ENCODE measurements at places on chromosomes 2 and 18. TPM values are rescaled to one million over a fixed set of nuclear protein-coding genes. Genes with fewer than 3 reads are reported as not detected.

DNA sequence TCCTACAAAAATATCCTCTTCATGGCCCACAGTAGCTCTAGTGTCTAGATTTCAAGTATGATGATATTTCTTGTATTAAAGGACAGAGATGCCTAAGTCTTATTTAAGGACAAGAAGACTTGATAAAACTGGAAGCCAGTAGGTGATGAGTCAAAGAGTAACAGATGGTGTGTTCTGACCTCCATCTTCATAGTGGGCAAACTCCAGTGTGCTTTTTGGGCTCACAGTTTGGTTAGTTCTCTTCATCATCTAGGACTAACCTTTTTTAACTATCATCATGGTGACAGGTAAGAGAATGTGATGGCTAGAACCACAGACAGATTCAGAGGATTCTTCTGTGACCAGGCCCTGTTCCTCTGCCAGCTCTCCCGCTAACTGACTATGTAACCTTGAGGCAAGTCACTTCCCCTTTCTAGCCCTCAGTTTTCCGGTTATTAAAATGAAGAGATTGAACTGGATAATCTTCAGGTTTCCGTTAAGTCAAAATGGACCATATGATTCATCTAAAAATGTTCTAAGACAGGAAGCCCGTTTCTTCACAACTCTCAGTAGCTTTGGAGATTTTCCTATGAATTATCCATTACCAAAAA, 140.3 kb upstream of the RASGRP3 start:
- no peak for DNase-seq

DNA sequence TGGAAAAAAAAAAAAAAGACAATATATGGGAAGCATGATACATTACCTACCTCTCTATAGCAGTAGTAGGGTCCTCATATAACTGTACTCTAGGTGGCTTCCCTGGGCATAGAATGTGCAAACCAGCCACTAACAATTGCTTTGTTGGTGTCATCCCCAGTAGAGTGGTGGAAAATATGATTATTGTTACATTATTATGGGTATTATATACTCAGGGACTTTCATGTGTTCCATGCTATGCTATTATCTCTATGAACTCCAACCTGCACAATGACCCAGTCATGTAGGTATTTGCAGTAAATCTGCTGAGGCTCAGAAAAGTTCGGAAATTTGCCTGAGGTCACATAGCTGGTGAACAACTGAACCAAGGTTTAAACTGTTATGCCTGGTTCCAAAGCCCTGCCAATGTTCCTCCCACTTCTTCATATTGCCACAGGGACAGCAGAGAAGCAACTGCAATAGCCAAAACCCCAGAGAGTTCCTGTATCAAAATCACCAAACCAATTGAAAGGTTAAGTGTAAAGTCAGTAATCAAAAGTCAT, 52.6 kb upstream of the MAP4K4 start:
- DNase-seq: no peak

GRCh38 chr2:19505-19904, 26.8 kb downstream of the FAM110C start:
- no peak for DNase-seq

DNA sequence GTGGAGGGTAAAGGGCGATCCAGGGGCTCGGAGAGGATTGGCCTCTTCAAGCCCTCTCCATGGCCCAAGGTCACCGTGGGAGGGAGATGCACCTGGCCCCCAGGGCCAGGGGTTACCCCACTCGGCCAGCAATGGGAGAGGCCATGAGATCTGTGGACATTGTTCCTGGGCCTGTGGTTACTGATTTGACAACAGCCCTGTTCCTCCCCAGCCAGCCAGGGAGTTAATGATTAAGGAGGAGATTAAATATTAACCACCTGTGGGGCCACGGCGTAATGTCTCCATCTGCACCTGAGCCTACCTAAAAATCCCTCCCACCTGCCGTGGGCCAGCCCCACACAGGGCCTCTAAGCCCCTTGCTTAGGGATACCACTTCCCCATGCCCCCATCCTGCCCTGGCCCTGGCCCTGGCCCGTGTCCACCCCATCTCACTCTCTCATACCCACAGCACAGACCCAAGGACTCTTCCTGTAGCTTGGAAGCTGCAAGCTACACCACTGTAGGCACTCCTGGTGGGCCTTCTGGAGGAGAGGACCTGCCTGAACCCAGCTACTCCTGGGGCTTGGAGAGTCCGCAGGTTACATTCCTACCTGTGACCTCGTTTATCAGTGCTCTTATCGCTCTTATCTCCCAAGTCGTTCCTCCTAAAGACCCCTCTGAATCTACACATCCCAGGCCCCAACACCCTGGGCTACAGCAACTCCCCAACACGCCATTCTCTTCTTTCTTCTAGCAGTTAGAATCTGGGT, 32.1 kb downstream of the ZFP36L2 start:
- DNase-seq: no peak

Gene PROM2
- 5.1 TPM for total RNA-seq
